ENCODE measurements at places on chromosomes 13 and 19.

- no peak for DNase-seq
Observed at GRCh38 chr19:42169486-42170413, 37.5 kb upstream of the POU2F2 start.

DNA sequence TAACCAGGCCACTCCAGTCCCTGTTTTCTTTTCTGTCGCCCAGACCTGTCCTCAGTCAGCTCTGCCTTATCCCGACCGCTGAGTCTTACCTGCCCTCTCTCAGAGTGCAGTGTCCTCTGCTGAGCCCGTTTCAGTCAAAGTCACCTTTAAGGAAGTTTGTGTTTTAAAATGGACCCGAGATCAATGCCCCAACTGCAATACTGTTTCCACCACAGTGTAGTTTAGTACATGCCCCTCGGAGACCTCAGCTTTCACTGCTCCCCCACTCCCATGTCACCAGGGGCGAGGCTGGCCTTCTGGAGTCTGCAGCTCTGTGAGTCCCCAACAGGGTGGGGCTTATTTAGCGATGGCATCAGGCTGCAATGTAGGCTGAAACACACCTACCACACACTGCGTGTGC is 248.4 kb upstream of the TSHZ3 start:
- no peak for DNase-seq

DNA sequence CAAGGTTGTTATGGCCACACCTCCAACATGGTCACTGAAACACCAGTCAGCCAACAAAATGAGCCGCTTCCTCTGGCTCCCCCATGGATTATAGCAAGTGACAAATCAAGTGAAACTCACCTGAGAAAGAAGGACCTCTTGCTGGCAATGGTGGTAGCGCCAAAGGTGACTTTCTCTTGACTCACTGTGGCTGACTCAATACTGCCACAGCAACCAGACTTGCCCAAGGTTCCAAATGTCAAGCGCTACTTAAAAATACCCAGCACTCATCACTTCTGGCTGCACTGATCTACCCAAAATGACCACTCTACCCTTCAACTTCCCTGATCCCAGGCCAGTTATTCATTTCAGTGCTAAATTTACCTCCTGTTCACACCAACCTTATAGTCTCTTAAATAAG is 495.5 kb downstream of the FOXO1 start:
- no peak for DNase-seq

DNA sequence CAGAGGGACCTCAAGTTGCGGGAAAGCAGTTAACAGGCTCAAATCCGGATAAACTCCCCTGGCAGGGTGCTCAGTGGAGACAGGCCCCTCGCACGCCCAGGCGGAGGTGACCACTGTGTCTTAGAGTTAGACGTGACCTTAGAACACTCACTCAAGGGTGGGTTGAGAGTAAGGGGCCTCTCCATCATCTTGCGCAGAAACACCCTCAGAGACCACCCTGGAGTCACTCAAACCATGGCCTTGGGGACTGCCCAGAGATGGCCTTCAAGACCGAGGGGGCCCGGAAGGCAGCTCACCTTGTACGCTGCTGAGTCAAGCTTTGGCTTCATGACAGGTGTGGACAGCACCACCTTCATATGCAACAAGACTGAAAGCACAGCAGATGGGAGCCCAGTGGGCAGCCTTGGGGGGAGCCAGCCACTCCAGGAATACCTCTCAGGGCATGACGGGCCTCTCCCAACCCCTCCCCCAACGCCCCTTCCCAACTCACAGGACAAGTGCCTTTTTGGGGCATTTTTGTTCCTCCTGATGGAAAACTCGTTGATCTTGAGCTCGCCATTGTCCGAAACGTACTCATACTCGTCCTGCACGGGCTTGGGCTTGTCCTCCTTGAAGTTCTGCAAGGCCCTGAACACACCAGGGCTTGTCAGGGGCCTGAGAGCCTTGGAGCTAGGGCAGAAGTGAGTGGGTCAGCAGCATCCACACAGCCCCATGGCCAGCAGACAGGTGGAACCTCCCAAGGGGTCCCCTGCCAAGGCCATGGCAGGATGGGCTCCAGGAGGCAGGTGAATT is 229.2 kb downstream of the TUBA3C start:
- DNase-seq, result no peak

- no peak for DNase-seq
Observed at GRCh38 chr19:3137119-3137518, 1.3 kb downstream of the GNA15 start.

- no peak for DNase-seq
Observed at GRCh38 chr13:98443329-98443728, 133.6 kb downstream of the STK24 start.

All from AG04449 (cell line).